NCI-H446 (cell line): ENCODE measurements at places on chromosomes 7 and 10.

DNA sequence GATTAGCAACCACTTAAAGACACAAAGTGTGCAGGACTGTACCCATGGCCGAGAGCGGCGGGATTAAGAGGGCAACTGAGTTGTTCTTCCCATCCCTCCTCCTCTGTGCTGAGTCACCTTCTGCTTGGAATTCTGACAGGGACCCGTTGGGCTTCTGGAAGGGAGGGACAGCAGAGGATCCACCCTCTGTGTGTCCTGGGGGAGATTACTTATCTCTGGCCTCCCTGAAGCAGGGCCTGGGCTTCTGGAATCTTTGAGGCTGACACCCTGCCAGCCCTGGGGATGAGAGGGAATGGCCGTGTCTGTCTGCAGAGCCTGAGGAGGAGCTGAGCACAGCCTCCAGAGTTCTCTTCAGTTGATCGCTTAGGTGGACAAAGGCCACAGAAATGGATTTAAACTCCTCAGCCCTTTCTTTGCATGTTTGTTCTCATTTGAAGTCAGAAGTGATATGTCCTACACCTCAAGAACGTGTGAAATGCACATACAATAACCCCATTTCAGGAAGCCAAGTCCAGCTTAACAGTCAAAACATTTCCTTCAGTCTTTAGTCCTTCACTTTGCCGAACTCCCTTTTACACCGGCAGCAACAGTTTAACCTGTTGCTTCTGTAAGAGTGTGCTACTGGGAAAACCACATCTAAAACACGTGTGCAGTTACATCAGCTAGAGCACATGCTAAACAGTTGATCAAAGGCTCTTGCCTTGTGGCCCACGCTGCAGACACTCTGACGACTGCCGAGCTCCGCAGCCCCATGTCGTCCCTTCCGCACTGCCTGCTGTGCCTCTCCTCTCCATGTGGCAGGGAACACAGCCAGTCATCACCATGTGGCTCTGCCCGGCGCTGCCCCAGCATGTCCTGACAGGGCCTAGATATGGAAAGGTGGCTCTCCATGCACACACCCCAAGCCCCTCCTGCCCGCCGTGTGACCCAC, 55.7 kb downstream of the IKZF1 start:
- DNase-seq, result no peak

DNA sequence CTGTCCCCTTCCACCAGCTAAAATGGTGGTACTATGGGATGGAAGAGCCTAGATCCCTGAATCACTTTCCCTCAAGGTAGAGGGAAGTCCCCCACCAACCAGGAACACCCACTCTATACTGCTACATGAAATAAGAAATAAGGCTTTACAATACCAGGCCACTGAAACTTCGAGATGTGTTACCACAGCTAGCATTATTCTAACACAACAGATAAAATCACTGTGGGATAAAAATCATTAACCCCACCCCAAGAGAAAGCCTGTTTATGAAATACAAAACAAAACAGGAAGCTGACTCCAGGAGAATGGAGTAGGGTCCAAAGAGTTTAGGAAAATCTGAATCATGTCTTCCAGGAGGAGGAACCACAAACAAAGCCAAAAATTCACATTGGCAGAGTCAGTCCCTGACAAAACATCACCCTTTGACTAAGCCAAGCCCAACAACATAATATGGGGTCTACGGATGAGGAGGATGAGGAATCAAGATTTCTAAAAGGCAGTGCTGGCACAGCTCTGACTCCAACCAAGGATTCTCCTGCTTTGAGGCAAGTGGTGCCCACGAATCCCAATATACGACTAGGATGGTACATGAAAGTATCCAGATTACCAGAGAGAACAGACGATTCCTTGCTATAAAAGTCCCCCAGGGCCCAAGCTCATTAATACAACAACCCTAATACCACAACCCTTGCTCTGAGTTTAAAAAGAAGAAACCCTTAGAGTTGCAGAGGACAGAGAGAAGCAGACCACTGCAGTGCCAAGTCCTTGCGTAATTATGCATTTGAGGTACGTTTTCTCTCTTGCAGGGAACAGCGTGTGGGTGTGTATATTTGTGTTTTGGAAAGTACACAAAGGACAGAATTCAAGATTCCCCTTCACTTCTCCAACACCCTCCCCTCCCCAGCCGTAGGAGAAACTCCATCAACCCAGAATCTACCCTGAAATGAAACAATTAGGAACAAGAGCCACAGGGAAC, 23.7 kb downstream of the XPNPEP1 start:
- DNase-seq, result no peak

- no peak for DNase-seq
Measured at GRCh38 chr7:27220440-27220955, 20.6 kb upstream of the HOXA13 start.

DNA sequence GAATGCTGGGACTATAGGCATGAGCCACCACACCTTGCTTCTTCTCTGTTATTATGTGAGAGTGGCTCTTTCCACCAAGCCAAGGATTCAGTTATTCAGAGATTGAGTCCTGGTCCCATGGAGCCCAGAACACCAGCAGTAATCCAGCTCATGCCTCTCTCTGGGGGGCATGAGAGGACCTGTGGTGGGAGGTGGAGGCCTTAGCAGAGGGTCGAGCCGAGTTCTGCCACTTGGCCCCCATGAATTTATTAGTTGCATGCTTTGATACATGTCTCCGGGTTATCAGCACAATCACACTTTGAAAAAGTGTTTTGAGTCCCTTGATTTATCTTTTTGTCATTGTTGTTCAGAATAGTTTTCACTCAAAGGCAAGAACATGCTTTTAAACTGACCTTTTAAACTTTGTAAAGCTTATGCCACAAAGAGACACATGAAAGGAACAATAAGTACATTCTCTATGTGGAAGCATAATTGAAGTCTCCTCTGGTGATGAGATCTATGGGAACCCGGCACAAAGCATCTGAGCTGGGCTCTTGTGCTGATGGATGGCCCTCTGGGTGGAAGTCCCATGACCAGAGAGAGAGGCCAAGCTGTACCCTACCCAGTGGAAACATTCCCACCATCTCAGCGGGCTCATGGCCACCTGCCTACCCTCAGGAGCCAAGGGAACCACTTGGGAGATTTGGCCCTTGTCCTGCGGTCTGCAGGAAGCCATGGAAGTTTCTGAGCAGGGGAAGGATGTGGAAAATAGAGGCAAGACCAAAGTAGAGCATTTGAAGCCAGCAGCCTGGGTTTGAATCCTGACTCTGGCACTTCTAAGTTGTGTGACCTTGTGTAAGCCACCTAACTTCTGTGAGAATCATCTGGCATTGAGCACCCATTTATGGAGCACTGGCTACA, 53.9 kb downstream of the MINDY4 start:
- DNase-seq, result no peak

DNA sequence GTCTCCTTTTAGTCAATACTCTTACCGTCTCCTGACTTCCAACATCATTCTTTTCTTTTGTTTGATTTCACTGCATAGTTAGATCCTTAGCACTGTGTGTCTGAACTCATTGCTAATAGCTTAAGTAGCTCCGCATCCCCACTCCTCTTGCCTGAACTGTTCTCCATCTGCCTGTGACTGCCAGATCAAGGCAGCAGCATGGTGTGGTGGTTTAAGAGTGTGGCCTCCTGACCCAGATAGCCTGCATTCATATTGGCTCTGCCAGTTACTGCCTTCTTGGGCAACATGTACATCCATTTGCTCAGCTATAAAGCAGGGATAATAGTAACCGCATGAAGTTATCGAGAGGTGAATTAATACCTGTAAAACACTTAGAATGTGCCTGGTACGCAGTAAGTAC, 50.8 kb downstream of the SUFU start:
- DNase-seq, result no peak

- no peak for DNase-seq
Measured at GRCh38 chr7:25675789-25676474, 447.6 kb upstream of the NPVF start.

DNA sequence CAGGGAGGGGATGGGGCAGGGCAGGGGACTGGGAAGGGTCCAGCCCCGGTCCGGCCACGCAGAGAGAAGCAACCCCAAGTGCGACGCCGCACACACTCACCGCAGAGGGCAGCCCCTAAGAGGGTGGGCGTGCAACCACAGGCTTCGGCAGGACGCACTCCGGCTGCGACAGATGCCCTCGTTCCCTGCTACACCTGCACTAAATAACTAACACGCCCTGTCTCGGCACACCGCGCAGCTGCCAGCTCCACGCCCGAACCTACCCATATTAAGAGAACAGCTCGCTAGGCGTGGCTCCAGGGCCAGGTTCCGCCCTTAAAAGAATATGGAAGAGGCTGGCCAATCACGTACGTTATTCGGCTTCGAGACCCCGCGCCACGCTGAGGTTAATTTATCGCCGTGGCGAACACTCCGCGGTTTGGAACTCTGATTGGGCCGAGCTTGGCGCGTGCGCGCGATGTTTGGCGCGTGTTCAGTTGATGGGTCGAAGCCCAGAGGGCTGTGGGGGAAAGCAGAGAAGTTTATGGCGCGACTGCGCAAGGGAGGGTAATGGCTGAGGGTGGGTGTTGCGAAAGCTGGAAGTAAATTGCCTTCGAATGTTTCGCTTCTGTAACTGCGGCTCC, 91.1 kb downstream of the OR13A1 start:
- DNase-seq, result no peak

- DNase-seq, result no peak
Measured at GRCh38 chr10:117542706-117543224, at the start of gene EMX2. Gene EMX2 (plus strand): TSS chr10:117542746. CDS start chr10:117543268, 522 bp downstream.

- no peak for DNase-seq
Measured at GRCh38 chr10:96092999-96093767, 36.9 kb upstream of the ZNF518A start.

GRCh38 chr7:85230623-85231022, 43.8 kb upstream of the SEMA3D start:
- DNase-seq, result no peak

GRCh38 chr10:59852670-59853069, 53.7 kb downstream of the CCDC6 start:
- no peak for DNase-seq

- DNase-seq, result no peak
Measured at GRCh38 chr7:75537731-75538130, 45.6 kb downstream of the SPDYE5 start.

DNA sequence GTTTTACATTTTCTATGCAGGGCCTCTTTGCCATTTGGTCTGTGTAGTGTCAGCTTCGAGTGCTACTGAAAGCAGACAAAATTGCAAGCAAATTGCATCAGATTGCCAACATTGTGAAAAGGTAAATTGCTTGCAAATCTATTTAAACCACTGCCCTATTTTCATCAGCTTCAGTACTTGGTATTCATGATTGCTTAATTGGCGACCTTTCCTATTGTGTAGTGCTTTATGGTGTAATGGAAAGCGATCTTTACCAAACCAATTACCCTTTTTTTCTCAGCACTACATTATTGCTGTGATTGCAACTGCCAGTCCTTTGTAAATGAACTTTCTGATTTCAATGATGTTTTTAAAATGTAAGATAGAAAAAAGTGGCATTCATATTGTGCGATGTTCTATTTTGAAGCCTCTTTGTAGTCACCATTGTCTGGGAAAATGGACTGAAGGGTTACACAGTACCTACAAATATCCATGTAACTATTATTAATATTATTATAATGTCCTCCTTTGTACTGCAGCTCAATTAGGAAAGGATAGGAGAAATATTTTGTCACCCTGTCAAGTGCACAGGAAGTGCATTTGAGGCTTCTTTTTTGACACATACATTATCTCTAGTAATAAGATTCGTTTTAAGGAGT, 177.7 kb upstream of the SP8 start:
- no peak for DNase-seq

GRCh38 chr10:117431160-117431559, 55.9 kb upstream of the PDZD8 start:
- peak; percentile 32 for DNase-seq

DNA sequence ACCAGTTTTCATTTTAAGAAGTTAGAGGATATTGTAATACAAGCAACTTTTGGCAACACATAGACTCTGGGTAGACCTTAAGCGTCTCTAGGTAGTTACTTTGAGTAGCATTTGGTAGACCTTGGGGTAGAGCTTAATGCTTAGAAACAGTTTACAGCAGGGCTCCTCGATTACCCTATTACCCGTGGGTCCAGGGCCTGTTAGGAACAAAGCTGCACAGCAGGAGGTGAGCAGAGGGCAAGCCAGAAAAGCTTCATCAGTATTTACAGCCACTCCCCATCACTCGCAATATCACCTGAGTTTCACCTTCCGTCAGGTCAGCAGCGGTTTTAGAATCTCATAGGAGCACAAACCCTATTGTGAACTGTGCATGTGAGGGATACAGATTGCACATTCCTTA, 173.5 kb downstream of the TSPAN12 start:
- DNase-seq, result no peak

GRCh38 chr7:128030654-128031611, at the start of gene LRRC4:
Gene LRRC4 (minus strand): TSS chr7:128031437. CDS start chr7:128030640, 797 bp downstream.
- DNase-seq, result no peak

DNA sequence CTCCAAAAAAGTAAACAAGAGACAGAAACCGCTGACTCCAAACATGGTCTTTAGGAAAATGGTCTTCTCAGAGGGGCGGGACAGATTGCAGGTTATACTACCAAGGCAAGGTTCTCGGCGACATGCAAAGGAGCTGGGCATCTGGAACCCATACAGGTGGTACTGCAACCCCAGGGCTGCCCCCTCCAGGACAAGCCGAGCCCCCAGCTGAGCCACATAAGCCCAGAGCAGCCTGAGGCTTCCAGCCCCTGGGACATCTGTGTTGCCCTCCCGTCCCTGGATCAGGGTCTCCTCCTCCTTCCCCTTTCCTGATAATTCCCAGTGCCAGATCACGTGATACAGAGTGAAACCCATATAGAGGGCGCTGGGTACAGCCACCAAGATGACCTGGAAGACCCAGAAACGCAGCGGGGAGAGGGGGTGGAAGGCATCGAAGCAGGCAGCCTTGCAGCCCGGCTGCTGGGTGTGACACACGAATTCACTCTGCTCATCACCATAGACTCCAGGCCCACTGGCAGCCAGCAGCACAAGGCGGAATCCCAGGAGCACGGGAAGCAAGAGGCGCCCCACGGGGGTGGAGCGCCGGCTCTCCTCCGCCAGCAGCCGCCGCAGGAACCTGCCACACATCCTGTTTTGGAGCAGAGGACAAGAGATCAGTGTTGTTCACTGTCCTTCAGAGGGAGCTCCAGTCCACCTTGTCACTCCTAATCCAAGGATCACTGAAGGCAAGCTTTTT, at the start of gene GJC3:
GJC3 (minus strand) TSS at position 627 of the 736 bp plus-strand sequence; CDS start at position 627, 0 bp downstream.
- no peak for DNase-seq

- no peak for DNase-seq
Measured at GRCh38 chr10:126369125-126369710, 19.1 kb downstream of the ADAM12 start.

GRCh38 chr10:68269562-68270290, 37.8 kb upstream of the ATOH7 start:
- DNase-seq, result no peak

DNA sequence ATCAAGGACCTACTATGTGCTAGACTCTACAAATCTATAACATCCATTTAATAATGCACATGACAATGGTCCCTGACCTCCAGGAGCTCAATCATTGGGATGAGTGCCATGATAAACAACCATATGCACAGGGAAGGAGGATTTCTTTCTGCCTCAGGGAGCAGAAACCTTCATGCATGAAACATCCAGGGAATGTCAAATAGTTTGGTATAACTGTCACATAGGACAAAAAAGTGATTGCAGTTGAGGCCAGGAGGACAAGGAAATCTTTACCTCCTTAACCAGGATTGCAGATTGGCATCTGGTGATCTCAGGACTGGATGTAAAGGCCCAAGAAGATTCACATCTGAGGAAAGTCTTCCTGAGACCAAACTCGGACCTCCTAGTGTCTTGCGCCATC, 993.1 kb downstream of the KCNMA1 start:
- DNase-seq, result no peak

GRCh38 chr7:46139079-46139478, 218.0 kb upstream of the IGFBP3 start:
- DNase-seq, result no peak
